ENCODE measurements at places on chromosomes 3 and 15.

DNA sequence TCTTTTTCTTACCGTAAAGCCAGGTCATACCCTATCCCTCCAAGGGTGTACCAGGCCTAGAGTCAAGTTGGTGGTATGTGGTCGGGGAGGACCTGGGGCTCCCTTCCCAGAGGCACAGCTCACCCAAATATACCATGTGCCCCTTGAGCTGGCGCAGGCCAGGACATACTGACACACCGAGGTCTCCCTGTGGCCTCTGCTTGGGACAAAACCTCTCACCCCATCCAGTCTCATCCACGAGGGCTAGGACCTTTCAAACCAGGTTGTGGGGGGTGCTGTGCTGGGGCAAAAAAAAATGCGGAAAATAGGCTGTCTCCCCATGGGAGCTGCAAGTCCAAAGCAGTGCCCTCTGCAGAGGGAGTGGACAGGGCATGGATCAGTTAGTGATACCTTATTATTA, 22.8 kb downstream of the PTH1R start:
- DNase-seq, result no peak

DNA sequence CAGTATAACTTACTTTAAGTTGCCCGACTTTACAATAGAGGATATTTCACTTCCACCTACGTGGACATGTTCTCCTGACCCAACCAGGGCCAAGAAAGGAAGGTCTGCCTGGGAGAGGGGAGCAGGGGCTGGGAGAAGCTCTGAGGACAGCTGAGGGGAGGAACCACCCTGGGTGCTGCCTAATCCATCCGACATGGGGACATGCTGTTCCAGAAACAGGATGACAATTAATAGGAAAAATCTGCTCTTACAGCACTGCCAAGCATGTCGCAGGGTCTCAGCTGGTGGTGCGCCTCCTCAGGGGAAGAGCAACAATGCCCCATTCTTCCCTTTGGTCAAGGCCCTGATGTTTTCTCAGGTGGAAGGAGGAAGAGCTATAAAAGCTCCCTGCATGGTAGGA, 132.3 kb downstream of the NTRK3 start:
- DNase-seq, result no peak

GRCh38 chr3:23062582-23062981, 140.5 kb upstream of the UBE2E2 start:
- DNase-seq, result no peak

GRCh38 chr15:45203182-45203581, 15.4 kb upstream of the SHF start:
- no peak for DNase-seq

DNA sequence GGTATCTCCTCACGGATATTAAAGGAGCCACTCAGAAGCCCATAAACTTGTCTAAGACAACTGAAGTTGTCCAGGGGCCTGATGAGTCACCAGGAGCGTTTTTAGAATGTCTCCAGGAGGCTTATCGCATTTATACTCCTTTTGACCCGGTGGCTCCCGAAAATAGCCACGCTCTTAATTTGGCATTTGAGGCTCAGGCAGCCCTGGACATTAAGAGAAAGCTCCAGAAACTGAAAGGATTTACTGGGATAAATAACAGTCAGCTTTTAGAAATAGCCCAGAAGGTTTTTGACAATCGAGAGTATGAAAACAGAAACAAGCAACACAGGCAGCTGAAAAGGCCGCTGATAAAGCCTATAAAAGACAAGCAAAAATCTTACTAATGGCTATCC, 4.1 kb downstream of the DET1 start:
- DNase-seq, result no peak

DNA sequence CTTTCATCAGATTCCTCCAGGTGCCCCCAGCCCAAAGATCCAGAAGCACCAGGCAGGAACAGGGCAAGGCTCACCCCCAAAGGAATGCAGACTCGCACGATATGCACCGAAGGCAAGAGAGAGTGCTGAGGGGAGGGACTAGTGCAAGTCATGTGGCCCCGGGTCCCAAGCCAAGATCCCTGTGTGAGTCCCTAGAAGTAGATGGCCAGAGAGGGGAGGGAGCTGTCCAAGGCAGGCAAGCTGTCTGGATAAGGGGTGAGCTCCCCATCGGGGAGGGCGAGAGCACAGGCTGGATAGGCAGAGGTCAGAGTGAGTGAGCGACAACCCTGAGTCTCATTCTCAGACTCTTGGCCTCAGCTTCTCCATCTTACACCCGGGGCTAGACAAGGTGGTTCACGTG, 171.5 kb upstream of the LINGO1 start:
- DNase-seq, result no peak

DNA sequence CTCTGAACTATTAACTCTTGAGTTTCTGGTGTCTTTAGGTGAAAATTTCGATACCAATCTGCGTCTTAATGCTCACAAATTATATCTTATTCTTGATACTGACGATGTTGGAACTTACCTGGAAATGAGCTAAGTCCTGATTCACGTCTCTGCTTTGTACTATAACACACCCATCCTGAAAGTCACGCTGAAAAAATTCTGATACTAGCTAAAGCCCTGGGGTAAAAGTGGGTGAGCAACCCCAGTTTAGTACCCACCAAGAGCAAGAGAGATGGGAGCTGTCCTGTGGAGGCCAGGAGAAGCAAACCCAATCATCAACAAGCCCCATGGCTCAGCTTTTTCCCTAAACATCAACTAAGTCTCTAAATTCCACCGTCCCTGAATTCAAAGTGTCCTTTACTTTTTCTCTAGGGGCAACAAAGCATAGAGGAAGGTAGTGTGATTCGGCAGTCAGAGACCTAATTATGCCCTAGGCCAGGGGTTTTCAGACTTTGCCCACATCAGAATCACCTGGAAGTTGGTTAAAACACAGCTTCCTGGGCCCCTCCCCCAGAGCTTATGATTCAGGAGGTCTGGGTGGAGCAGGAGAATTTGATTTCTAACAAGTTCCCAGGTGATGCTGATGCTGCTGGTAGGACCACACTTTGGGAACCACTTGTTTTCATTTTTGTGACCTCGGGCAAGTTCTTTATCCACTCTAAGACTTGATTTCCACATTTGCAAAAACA, 90.2 kb downstream of the OSBPL10 start:
- no peak for DNase-seq

DNA sequence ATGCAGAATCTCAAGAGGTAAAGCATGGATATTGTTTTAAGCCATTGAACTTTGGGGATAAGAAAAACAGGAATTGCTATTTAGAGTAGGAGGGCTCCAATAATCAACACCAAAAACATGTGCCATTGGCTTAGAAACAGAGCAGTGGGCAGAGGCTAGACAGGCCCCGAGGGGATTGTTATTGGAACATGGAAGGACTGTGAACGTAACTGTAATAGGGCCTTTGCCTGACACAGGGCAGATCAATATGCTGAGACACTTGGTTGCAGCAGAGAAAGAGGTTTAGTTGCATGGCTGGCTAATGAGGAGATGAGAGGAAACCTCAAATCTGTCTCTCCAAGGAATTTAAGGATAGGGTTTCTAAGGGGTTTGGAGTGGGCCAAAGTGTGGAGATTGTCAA, 36.9 kb upstream of the RAF1 start:
- no peak for DNase-seq

GRCh38 chr15:41727143-41727542, 47.1 kb upstream of the MAPKBP1 start:
- DNase-seq, result no peak

Measured in putamen (tissue), 1 donor.